ENCODE measurements at places on chromosomes 7 and 10.

- no peak for DNase-seq
These were observed 33.8 kb downstream of the SLC16A9 start for GRCh38 chr10:59675812-59676211.

DNA sequence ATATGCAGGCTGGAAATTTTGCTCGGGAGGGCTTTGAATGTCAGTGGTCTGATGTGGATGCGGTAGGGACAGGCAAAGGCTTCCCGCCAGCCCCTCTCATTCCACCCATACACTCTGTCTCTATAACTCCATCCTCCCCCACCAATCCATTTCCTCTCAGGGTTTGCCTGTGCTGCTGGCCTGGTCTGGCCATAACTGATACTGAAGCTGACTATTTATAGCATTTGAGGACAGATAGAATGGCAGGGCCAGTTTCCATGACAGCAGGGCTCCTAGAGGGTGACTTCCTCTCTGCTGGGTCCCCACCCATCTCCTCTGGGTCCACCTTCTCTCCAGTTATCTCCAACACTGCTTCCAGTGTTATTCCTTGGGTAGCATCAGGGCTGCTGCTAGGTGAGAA lies 6.6 kb upstream of the PDLIM1 start:
- DNase-seq = no peak

DNA sequence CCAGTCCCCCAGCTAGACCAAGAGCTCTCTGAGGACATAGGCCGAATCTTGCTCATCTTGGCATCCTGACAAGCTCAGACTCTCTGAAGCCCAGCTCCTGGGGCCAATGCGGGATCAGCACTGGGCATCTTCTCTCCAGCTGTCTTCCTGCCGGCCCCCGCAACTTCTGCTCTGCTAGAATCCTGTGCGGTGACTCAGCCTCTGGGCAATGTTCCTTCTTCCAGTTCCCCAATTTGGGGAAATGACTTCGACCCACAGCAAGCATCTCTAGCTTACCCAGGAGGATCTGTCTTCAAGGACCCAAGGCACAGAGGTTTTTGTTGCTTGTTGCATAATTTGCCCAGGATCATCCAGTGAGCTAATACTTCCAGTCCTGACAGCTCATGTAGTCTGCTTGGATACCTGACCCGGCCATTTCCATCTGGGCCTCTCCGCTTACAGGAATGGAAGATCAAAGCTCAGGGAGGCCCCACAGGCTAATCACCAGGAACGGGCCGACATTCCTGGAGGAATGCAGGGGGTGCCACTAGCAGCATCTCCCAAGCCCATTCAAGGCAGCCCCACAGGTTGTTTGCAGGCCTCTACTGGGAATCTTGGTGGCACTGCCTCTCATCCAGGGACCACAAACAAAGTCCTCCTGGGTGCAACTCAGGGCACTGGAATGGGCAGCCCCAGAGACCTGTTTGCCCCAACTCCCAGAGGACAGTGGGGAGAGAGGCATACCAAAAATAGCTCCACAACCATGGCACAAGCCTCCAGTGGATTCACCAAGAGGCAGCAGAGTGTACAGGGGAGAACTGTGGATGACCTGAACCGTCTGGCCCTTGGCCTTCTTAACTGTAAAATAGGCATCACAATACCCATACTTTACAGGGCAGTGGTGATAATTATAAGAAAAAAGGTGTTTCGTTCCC lies 151.9 kb downstream of the NEURL1 start:
- no peak for DNase-seq

- DNase-seq = no peak
These were observed 12.6 kb upstream of the WDFY4 start for GRCh38 chr10:48671914-48672595.

- no peak for DNase-seq
These were observed 298.3 kb downstream of the CNTNAP2 start for GRCh38 chr7:146414937-146415336.

DNA sequence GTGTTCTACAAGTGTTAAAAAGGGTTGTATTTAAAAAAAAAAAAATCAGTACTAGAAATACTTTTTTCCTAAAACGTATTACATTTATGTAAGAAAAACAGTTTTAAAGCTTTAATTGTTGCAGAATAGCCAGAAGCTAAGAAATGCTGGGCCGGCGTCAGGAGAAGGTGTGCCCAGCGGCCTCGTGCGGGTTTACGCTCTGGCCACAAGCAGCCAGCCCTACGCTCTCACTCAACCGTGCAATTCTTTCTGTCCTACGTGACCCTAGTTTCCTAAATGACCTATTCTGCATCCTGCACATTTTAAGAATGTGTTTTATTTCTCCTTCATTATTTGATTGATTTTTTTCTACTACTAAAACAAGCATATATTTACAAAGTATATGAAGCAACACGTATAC lies 279.7 kb upstream of the KLF14 start:
- DNase-seq = no peak

- DNase-seq = no peak
These were observed 58.0 kb upstream of the EBF3 start for GRCh38 chr10:130022086-130022485.

DNA sequence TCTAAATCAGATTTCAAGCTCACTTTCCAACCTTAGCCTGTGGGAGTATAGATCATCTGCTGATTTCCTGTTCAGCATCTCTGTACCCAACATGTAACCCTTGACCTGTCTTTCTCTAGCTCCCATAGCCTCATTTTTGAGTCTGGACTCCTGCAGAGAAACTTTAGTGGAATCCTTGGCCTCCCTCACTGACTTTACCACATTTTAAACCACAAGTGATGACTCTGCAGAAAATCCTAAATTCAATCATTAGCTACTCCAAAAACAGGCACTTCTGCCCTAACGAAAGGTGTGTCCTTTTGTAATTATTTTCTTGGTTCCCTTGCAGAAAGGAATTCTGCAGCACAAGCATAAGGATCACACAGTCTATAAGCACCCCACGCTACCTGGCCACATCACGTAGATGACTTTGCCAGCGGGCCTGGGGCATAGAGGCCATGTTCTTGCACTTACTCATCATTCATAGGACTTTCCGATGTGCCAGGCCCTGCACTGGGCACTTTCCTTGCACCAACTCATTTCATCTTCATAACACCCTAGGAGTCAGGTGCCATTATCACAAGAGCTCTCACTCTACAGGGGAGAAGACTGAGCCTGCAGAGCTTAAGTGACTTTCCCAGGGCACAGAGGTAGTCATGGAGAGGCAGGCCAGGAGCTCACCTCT lies 57.2 kb upstream of the OPALIN start:
- DNase-seq = no peak

GRCh38 chr10:784403-785088 lies 95.1 kb upstream of the DIP2C start:
- DNase-seq = no peak

GRCh38 chr7:101681170-101682007 lies 52.3 kb upstream of the MYL10 start:
- no peak for DNase-seq

DNA sequence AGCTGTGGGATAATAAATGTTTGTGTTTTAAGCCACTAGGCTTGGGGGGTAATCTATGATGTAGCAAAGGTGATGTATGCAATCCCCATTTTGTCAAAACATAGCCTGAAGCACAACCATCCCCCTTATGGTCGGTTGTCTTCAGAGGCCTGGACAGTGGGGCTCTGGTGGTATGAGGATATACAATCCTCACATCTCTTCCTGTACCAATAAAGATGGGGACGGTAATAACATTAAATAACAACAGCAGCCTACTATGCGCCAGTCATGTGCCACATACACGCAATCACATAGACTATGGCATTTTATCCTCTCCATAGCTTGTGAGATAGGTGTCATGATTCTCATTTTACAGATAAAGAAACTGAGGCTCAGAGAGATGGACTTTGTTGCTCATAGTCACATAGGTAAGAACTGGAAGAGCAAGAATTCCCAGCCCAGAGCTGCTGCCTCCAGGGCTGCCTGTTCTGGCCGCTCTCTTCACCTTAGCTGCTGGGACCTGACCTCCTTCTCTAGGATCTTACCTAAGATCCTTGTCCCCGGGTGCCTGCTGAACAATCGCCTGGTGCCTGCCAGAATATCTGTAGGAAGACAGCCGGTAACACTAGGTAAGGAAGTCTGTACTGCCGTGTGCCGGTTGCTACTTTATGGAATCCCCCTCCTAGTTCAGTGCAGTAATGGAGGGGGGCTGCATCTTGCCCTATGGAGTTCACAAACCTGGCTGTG lies 108.6 kb downstream of the ARHGAP22 start:
- DNase-seq = no peak

DNA sequence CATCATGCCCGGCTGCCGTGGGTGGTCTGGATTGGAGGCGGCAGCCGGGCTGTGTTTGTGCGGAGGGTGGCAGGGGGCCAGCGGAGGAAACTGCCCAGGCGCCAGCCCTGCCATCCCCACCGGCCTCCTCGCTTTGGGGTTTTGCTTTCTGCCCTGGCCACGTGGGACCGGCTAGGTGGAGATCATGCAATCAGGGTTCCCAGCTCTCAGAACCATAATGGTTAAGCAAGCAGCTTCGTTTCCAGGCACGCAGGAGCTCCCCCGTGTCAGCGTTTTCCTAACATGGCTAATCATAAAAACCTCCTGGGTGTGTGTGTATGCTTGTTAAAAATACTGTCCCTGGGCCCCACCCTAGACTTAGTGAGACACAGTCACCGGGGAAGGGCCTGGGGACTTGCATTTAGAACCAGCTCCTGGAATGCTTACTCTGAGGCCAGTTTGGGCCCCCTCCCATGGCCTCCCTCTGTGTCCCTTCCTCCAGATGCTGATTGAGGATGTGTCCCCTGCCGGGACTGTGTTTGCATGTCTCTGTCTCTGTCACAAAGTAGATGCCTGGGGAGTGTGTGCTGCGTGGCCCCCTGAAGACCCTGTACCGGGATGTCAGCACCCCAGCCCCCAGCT lies 119.3 kb downstream of the CUX1 start:
- DNase-seq = no peak

DNA sequence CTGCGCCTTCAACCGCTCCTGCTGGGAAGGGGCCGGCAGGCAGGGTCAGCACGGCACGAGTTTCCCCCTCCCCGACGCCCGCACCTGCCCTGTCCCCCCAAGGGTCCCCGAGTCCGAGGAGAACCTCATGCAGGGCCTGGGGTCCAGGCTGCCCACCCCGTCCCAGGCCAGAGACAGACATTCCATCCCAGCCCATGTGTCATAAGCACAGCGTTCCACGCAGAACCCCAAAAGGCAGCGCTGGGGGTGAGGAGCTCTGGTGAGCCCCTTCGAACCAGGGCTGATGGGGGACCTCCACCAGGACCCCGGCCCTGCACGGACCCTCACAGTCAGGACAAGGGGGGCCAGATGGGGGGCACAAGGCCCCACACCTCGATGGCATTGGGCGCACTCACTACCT lies 49.2 kb downstream of the TNRC18 start:
- DNase-seq = no peak

DNA sequence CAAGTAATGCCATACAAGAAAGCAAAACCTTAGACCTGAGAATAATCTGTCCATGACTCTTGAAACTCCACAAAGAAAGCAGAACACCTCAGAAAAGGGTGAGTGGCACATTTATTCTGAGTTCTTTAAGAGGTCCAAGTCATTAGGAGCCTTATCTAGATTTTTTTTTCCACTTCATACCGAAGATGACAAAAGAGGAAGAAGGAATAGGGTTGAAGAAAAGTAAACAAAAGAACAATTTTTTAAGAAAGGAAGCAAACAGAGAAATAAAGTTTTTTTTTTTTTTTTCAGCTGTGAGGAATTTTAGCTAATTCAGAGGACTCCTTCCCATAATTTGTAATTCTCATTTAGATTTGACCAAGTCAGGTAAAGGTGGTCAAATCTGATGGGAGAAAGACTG lies 13.1 kb upstream of the MTPN start:
- no peak for DNase-seq

DNA sequence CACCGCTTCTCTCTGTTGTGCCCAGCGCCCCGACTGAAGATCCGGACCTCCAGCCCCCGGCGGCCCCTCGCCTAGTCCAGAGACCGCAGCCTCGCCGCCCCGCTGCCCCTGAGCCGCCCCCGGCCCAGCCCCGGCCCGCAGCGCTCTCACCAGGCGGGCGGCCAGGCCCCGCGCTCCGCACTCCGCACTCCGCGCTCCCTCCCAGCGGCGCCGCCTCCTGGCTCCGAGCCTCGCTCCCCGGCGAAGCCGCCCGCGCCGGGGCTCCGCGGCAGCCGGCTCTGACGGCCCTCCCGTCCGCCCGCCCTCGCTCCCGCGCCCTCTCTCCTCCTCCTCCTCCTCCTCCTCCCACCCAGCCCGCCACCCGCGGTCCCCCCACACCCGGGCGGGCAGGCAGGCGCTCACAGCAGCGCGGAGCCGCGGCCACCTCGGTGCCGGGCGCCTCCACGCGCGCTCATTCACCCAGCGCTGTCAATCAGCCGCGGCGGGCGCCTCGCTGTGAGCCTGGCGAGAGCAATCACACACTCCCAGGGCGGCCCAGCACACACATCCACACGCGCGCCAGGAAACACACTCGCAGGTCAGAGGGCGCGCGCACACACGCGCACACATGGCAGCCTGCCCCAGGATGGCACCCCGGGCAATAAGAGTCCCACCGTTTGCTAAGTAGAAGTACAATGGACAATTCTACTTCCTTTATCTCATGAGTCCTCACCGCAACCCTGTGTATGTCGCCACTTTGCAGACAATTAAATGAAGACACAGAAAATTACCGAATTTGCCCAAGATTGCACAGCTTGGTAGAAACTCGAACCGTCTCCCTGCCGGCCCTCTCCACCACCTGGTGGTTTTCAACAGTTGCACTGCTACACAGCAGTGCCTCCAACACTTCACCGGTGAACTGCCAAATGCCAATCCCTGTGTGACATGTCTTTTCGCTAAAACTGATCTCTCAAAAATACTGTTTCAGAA lies at the start of gene PRRT4:
TSS of gene PRRT4 (minus strand) at position 280 of the 969 bp plus-strand sequence.
- no peak for DNase-seq

GRCh38 chr7:94975336-94975735 lies 67.9 kb downstream of the PPP1R9A start:
- DNase-seq = no peak

- no peak for DNase-seq
These were observed 123.8 kb downstream of the PTEN start for GRCh38 chr10:87987206-87987605.

DNA sequence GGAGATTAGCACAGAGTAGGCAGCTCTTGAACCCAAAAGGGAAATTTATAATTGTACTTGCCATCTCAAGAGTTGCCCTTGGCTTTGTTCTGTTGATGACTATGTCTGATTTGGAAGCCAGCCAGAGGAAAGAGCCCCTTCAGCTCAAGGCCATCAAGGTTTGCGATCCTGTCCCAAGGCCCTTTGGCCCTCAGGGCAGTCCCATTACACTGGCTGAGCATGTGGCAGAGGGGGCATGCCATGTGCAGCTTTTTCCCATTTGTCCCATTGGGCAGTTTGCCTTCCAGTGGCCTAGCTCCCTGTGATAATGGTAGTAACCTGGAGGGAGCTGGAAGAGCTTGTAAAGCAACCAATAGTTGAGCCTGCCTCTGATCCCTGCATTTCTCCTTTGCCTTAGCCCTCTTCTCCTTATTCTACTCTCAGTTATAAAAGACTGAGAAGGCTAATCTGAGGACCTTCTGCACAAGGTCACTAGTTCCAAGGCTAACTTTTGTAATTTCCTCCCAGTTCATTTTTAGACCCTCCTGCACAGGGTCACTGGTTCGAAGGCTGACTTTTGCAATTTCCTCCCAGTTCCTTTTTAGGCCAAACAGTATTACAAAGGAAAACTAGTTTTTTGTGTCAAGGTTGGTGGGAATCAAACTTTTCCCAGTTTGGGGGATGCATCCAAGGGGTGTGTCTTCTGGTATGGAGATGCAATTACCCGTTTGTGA lies 31.0 kb upstream of the ARHGAP12 start:
- DNase-seq = no peak

- DNase-seq = no peak
These were observed 4.6 kb downstream of the CCDC136 start for GRCh38 chr7:128796327-128796726.

Measured in activated CD8-positive, alpha-beta memory T cell treated with anti-CD3 and anti-CD28 coated beads for 1 hour (primary cell).